BJ (cell line): ENCODE measurements at places on chromosomes 7 and 10. TPM values are rescaled to one million over a fixed set of nuclear protein-coding genes. Genes with fewer than 3 reads are reported as not detected.

Gene PPP1R17
- polyA plus RNA-seq, result not detected in 2 replicates

GRCh38 chr10:18681366-18681765, 22.1 kb downstream of the ARL5B start:
- DNase-seq, result no peak

- no peak for DNase-seq
Observed at GRCh38 chr10:132496360-132497062, 41.1 kb upstream of the INPP5A start.

DNA sequence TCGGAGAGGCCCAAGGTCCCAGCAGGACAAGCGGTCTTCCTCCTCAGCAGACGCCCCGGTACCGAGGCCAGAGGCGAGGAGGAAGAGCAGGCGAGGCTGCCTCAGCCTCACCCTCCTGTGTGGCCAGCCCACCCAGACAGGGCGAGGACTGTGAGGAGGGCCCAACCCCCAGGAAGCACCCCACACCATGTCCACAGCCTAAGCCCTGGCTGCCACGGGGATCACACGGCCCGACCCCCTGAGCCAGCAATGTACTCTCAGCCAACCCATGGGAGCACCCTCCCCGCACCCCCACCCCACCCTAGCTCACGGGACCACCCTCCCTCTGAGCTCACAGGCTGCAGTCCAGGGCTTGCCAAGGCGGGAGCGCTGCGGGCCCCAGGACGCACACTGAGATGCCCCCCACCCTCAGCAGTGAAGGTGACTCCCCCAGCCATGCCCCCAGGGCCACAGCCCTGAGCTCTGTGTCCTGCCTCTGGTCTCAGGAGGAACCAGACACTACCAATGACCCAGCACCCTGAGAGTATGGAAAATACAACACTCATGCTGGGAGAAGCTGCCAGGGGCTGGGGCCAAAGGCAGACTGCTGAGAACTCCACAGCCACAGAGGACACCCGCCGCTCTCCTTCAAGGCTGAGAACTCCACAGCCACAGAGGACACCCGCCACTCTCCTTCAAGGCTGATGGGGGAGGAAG, 93.6 kb downstream of the MAD1L1 start:
- DNase-seq, result no peak
